Caki2 (cell line): ENCODE measurements at places on chromosomes 16 and 17.

DNA sequence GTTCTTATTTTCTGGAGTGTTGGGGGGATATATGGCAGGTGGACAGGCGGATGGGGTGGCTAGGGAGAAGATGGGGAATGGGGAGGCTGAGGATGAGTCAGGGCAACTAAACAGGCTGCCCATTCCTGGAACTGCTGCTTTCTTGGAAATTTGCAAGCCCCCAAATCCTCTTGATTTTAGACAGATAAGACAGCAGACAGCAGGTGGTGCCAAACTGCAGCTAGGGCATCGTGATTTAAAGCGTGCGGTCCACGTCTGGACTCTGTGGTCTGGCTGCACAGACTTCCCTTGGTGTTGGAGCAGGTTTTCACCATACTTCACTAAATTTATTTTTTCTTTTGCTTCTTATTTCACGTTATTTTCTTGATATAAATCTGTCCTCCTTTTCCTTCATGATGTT is 10.9 kb upstream of the KRT24 start:
- no peak for DNase-seq

GRCh38 chr16:75225678-75226515 is 7.1 kb downstream of the CTRB1 start:
- DNase-seq = no peak

DNA sequence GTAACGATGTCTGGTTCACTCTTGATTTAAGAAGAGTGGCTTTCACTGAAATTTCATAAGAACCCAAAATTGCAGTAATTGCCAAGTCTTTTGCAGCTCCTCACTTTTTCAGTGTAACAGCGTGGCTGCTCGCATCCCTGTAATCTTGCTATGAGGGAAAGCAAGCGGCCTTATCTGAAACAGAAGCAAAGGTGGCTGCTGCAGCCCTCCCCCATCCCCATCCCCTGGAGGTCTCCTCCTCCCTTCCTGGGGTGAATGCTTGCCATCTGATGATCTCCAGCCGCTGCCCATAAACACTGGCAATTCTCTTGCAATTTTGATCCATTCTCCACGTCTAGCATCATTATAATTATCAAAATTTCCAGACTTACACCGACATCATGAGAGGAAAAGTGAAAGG is 182.5 kb upstream of the ASIC2 start:
- no peak for DNase-seq

GRCh38 chr17:16377941-16378341 is 3.0 kb upstream of the UBB start:
- no peak for DNase-seq

- DNase-seq = peak; percentile 51
Observed at GRCh38 chr17:55743103-55743679, 7.7 kb upstream of the PCTP start.

- no peak for DNase-seq
Observed at GRCh38 chr17:7803981-7804380, 30.0 kb upstream of the KDM6B start.

DNA sequence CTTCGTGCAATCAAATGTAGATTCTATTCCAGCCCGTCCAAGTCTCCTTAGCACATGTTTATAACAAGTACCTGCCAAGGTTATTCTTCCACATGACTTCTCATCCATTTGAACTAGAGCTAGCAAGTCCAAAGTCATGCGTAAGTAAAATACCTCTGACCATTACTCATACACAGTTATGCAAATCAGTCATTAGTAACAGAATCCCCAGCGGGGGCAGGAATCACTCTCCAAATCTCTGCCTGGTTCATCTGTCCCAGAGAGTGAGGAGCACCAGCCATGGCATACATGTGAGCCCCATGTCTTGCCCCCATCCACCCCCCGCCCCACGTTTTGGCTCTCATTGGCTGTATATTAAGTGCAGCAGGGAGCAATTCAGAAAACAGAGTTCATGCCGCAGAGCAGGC is 27.7 kb downstream of the SRL start:
- peak; percentile 81 for DNase-seq
